ENCODE measurements at places on chromosomes 1 and 21.

GRCh38 chr1:152486400-152487006 is 24.1 kb upstream of the LCE5A start:
- peak; percentile 24 for DNase-seq

DNA sequence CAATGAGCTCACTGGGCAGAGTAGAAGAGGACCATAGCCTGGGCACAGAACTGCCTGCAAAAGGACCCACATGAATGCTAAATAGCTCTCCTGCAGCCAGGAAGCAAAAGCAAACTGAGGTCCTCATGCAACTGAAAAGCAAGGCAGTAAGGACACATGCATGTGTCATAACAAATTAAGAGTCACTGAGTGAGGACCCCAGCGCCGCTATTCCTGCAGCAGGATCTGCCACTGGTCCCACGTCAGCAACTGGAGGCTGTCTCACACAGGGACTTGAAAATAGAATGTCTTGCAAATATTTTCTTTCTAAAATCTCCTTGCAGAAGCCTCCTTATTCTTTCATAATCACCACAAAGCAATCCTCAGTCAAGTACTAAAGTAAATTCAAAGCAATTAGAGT is 559.6 kb upstream of the DAB1 start:
- no peak for DNase-seq

- no peak for DNase-seq
Measured at GRCh38 chr1:88022516-88022915, 661.6 kb upstream of the PKN2 start.

DNA sequence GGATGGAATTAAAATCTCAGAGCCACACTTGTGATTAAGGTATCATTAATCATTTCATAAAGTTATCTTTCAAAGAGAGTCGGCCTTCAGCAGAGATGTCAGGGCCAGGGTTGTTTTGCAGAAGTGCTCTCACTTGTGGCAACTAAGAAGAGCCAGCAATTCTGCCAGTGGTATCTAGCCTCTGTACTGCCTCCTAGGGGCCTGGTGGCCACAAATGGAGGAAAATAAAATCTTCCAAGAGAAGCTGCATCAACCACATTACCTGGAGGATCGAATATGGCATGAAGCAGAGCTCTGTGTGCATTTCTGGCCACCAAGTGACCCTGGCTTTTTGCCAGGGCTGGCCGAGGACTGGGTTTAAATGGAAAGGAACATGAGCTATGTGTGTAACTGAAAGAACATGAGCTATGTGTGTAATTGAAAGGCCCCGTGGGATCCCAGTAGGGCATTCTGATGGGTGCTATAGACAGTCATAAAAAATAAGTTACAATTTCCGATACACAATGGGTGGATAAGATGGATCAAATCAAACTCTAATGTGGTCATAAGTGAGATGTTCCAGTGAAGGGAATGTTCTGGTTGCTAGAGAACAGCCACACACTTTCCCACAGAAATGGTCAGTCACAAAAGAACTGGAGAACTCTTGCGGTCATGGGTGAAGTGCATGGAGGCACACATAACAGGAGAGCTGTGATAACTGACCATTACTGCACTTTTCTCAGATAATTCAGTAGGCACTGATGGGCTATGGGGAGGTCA is 335.8 kb downstream of the CAMTA1 start:
- DNase-seq, result no peak

DNA sequence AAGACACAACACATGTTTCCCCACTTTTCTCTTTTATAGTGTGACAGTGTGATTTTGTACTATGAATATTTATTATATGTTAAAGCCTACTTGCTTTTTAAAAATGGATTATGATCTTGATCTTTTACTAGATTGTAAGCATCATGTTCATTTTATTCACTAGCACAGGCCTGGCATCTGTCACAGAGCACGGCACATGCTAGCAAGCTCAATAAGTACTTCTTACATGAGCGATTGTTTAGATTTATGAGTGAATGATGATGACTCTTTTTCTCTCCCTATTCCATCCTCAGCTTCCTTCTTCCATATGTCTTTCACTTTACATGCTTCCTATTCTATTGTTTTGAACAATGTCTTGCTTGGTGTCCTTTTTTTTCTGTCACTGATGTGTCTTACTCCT is 1454.1 kb downstream of the MRPL39 start:
- no peak for DNase-seq

- no peak for DNase-seq
Measured at GRCh38 chr1:193960499-193960898, 774.1 kb upstream of the B3GALT2 start.

GRCh38 chr1:172533513-172534151 is 682 bp downstream of the SUCO start:
- peak; percentile 44 for DNase-seq

GRCh38 chr1:2049225-2049717 is 940 bp upstream of the PRKCZ start:
- DNase-seq, result peak; percentile 78

DNA sequence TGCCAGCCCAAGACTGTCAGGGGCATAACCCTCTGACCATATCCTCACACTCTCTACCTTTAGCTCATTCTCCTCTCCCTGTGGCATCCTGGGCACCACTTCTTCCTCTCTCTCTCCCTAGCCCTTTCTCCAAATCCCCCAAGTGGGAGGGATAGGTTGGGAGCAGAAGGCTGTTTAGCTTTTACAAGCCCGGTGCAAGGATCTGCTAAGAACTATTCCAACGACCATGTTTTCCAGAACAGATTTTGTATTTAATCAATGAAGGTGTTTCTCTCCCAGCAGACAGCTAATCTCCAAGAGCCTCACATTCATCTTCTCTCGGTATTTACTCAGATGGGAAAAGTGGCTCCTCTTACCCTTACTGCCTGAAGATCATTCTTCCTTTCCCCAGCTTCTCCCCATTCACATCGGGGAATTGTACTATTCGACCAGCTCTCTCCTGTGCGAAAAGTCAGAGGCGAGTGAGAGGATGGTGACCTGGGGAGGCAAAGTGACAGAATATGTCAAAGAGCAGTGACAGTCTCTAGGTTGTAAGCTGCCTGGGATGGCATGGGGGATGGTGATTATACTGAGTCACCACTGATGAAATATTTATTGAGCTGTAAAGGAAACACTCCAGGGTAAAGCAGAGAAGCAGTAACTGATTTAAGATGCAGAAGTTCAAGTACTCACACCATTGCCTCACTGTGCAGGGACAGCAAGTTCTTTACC is 47.0 kb upstream of the RBM15 start:
- no peak for DNase-seq

GRCh38 chr21:18274370-18274769 is 29.7 kb downstream of the CHODL start:
- no peak for DNase-seq
